Right renal pelvis (tissue), 4 donors: ENCODE measurements at places on chromosomes 16 and 17.

- no peak for DNase-seq
These were observed 37.6 kb upstream of the CNEP1R1 start for GRCh38 chr16:49987381-49987780.

GRCh38 chr17:13415871-13416416 is 185.8 kb downstream of the HS3ST3A1 start:
- DNase-seq, result no peak

GRCh38 chr17:560432-560873 is 154.2 kb downstream of the VPS53 start:
- DNase-seq, result no peak

DNA sequence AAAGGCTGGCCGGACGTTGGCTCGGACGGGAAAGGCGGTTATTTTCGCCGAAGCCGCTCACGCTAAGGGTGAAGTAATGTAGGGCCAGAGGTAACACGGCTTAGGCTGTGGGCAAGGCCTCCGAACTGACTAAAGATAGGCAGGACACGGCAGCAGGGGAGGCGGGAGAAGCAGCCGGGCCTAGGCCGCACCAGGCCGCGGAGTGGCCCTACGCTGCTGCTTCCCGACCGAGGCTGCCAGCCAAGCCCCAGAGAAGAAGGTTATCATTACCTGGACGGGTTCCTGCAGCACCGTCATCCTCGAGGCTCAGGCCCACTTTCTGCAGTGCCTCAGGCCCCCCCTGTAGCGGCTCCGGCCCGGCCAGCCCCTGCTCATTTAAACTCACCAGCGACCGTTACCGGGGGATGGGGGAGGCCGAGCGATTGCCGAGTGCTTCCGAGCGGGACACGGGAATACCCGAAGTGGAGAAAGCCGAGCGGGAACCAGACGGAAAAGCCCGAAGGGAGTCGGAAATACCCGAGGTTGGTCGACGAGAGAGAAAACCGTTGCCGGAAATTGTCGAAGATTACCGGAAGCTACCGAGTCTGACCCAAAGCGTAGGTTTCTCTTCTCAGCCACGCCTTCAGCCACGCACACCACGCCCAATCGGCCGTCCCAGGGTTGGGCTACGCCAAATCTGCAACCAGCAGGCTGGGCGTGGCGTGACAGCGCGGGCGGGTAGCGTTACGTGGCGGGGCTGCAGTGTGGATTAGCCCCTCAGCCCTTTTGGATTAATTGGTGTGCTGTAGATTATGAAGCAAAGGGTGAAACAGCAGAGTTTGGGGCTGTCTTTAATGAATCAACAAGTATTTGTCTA is at the start of gene CDC27:
TSS of gene CDC27 (minus strand) at position 420 of the 856 bp plus-strand sequence. CDS start at position 297, 123 bp downstream.
- DNase-seq, result peak; percentile 98

DNA sequence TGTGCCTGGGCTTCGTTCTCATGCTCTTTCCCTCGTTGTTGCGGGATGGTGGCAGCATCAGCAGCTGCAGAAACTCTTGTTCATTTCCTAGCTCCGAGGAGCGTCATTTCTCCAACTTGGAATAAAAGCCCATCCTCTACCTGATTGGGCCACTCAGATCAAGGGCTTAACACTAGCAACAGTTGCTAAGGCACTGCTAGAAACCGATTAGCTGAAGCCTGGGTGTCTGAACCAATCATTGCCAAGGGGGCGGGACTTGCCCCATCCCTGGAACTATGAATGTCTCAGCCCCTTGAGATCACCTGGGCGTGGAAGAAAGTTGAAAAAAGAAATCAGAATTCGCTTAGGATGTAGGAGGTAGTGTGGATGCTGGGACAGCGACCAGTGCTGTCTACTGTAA is 145.3 kb downstream of the FOXL1 start:
- DNase-seq, result no peak

GRCh38 chr16:69309316-69309715 is 1.8 kb upstream of the VPS4A start:
- no peak for DNase-seq

DNA sequence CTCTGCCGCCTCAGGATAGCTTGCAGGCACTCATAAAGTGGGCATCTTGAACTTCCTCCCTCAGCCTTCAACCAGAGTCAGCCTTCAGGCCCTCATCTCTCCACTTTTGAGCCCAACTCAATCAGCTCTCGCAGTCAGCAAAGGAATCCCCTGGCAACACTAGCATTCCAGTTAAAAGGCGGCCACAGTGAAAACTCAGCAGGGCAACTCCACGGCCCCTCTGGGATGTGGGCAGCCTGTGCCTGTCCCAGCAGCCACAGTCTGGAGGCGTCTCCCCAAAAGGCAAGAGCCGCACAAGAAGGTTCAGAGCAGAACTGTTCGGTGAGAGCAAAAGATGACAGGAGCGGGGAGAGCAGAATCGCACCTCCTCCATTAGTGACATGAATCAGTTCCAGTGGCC is 9.0 kb downstream of the TMEM11 start:
- no peak for DNase-seq

DNA sequence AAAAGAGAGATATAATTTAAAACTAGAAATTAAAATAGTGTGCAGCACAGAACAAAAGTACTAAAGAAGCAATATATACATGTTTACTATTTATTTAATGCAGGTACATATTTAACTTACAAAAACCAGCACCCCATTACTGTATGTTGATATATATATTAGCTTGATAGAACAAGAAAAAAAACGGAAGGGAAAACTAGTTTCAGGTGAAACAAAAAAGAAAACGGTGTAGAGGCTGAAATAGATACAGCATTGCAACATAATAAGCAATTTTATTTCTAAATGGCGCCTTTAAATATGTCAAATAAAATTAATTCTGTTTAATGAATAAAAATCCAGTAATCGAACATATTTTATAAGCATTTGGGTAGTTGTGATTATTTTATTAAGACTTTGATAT is 3.9 kb downstream of the HNF1B start:
- no peak for DNase-seq

GRCh38 chr16:25018972-25019617 is 3.9 kb upstream of the ARHGAP17 start:
- no peak for DNase-seq

DNA sequence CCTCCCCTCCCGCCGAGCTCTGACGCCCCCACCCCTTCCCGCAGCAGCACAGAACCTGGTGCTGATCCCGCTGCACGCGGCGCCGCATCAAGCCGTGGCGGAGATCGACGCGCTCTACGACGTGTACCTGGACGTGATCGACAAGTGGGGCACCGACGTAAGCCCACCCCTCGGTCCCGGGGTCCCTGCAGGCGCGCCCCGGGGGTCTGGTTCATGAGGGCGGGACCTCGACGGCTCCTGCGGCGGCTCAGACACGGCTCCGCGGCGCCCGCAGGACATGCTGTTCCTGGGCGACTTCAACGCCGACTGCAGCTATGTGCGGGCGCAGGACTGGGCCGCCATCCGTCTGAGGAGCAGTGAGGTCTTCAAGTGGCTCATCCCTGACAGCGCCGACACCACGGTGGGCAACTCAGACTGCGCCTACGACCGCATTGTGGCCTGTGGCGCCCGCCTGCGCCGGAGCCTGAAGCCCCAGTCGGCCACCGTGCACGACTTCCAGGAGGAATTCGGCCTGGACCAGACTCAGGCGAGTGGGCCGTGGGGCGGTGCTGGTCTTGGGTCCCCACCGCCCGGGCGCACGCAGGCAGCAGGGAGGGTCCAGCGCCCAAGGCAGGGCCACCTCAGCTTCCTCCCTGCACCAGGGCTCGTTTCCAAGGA is 1.4 kb downstream of the DNASE1L2 start:
- no peak for DNase-seq
